ENCODE measurements at places on chromosomes 12 and 14.

- DNase-seq = no peak
Observed at GRCh38 chr14:97975962-97976361, 1178.8 kb downstream of the VRK1 start.

DNA sequence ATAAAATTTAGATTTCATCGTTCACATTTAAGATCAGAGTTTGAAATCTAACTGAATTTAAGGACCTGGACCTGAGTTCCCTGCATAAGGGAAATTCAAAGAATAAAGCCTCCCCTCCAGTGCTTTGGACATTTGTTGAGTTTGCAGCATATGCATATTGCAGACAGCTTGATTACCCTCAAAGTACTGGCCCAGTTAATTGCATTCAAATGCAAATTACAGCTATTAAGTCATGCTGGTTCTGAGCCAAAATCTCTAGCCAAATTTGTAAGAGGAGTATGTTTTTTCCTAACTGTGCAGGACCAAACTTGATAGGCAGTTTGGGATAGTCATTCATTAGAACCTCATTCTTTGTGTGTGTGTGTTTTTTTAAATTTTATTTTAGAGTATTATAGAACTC lies 9.1 kb upstream of the KIF21A start:
- DNase-seq = no peak

GRCh38 chr12:57541001-57541400 lies 6.0 kb downstream of the DCTN2 start:
- no peak for DNase-seq

DNA sequence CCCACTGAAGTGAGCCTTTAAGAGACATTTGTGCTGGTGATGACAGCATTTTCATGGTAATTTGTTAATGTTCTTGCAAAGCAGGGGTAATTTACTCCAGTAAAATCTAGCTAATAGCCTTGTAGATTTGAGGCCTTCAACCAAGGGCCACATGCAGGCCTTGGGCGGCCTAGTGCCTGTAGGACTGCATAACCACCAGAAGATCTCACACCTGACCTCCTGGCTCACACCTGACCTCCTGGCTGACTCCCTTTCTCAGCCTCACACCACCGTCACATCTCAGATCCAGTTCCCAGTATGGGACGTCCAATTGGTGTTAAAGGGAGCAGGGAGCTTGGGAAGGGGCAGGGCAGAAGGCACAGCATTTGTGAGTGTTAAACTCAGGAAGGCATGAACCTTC lies 26.9 kb downstream of the C12orf42 start:
- no peak for DNase-seq

GRCh38 chr12:43214166-43214565 lies 337.8 kb downstream of the ADAMTS20 start:
- DNase-seq = no peak

DNA sequence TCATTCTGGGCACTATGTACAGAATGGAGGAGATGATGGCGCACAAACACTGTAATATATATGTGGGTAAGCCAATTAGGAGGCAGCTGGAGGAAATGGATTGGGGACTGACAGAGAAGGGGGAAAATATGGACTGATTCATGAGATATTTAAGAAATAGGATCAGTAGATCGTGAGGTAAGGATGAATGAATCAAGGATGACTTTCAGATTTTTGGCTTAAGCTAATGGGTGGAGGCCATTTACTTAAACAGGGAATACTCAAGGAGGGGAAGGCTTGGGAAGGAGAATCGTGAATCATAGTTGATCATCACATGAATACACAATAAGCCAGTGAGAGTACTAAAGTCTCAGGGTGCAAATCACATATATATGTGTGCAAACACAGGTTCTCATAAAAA lies 11.2 kb upstream of the GNPNAT1 start:
- no peak for DNase-seq

DNA sequence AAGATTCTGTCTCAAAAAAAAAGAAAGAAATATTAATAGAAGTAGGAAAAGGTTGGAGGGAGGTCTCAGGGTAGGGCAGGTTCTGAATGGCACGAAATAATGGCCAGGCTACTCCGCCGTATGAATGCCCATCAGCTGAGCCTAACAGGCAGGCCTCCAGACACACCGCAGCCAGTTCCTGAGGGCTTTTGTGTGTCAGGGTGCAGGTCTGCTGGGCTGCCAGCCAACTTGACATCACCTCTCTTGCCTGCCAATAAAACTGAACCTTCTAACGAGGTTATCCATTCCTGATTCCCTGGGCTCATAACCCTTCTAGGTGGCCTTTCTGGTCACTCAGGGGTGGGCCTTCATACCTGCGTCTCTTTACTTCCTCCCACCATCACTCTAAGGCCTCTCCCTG lies 3.0 kb downstream of the IFI27 start:
- DNase-seq = peak; percentile 80

GRCh38 chr12:105275997-105276733 lies 40.2 kb upstream of the APPL2 start:
- no peak for DNase-seq

DNA sequence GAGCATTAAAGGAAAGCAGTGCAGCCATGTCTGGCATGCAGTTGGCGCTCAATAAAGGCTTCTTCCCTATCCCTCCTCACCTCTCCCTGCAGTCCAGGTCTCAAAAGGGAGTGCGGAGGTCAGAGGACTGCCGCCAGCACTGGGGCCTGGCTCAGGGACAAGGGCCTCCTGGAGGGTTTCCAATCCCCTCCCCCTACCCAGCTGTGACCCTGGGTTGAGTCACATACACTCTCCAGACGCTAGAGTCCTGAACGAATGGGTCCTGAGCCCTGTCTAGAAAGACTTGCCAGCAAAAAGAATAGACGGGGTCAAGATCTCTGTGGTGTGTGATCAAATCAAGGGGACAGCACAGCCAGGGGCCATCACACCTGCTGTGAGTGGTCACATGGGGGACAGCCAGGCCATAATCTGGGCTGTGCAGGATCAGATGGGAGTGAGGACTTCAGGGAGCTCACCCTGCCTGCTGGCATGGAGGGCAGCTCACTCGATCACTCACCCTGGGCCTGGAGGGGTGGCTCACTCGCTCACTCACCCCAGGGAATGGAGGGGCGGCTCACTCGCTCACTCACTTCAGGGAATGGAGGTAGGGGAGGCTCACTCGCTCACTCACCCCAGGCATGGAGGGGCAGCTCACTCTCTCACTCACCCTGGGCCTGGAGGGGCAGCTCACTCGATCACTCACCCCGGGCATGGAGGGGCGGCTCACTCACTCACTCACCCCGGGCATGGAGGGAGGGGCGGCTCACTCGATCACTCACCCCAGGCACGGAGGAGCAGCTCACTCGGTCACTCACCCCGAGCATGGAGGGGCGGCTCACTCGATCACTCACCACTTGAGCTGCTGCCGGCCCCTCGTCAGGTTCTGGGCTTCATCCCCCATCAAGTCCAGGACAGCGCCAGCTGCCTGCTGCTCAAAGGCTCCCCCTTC lies 12.8 kb downstream of the CFAP73 start:
- peak; percentile 55 for DNase-seq

- DNase-seq = peak; percentile 36
Observed at GRCh38 chr12:49672301-49673217, 34.6 kb downstream of the FMNL3 start.

GRCh38 chr14:23432102-23432925 lies 3.1 kb downstream of the MYH7 start:
- DNase-seq = no peak

DNA sequence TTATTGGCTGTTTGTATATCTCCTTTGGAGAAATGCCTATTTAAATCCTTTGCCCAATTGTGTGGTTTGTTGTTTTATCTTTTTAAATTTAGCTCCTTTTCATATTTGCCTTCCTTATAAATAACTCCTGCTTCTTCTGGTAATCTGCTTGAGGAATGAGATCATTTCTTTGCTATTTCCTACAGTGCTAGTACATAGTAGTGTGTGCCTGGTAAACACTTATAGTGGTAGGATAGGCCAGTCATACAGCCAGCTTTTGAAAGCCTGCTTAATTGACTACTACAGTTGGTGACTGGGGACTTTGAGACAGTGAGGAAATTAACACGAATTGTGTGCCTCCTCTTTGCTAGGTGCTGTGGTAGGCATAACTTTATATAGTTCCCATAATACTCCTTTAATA lies 68.7 kb downstream of the BORCS5 start:
- peak; percentile 80 for DNase-seq
